ENCODE measurements at places on chromosomes 3 and 15.

GRCh38 chr3:37297459-37297858, 123.1 kb upstream of the LRRFIP2 start:
- DNase-seq: no peak

DNA sequence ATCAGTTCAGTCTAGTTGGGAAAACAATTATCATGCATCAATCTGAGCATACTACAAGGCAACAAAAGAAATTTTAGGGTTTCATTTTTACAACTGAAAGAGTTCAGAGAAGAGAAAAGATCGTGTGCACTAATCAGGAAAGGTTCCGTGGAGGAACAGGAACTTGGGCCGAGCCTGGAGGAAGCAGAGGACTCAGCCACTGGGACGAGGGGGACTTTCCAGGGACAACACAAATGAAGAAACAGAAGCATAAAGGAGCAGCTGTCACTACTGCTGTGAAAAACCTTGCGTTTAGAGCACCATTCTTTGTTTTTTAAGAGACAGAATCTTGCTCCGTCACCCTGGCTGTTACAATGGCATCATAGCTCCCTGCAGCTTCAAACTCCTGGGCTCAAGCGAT, 60.5 kb downstream of the MYO1E start:
- no peak for DNase-seq

DNA sequence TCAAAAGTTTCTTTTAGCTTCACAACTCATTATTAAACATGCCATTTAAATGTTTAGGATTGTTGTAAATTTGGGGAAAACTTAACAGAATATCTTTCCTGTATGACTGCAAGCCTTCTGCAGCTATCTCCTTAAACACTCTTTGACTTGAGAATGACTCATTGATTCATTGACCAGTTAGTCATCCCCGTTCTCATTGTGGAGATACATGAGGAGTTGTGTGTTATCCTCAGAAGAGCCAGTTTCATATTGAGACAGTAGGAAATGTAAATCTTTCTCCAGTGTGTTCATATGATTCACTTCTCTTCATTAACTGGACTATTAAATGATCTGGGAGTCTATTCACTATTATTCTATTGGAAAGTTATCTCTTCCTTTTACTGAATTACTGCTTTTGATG, 83.0 kb downstream of the CRYGS start:
- DNase-seq: no peak

GRCh38 chr3:170346481-170347392, 10.8 kb upstream of the SKIL start:
- DNase-seq: peak; percentile 30

DNA sequence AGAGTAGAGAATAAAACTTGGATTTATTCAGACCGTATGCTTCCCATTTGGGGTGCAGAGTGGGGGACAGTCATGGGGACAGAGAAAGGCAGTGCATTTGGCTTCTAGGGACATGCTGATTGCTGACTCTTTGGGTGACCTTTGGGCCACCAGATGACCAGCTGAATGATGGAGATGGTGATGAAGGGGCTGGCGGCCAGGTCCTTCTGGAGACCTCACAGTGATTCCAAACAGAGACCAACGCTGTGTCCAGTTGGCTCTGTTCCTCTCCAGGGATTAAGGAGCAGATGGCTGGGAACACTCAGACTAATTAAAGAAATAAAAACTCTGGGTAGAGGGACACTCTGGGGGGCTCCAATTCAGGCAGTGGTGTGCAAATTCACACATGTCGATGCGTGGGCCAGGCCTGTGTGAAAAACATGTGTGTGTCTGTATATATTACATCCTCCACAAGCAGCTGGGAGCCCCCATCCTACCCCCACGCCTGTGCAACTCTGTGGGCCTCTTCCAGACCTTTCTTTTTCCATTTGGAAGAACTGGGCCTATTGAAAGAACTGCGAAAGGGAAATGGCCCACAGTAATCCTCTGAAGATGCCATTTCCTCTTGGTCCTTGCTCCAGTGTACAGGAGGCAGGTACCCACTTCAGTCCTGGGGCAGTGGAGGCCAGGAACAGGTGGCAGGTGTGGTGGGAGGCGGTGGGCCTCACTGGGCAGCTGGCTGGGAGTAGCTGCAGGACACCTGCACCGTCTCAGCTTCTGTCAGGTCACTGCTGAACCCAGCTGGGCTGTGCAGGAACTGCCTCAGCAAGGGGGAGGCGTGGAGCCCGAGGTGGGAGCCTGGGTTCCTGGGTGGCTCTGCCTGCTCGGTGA, 8.9 kb downstream of the XIRP1 start:
- no peak for DNase-seq

- DNase-seq: no peak
Measured at GRCh38 chr3:183812761-183813445, 12.5 kb downstream of the MAP6D1 start.

DNA sequence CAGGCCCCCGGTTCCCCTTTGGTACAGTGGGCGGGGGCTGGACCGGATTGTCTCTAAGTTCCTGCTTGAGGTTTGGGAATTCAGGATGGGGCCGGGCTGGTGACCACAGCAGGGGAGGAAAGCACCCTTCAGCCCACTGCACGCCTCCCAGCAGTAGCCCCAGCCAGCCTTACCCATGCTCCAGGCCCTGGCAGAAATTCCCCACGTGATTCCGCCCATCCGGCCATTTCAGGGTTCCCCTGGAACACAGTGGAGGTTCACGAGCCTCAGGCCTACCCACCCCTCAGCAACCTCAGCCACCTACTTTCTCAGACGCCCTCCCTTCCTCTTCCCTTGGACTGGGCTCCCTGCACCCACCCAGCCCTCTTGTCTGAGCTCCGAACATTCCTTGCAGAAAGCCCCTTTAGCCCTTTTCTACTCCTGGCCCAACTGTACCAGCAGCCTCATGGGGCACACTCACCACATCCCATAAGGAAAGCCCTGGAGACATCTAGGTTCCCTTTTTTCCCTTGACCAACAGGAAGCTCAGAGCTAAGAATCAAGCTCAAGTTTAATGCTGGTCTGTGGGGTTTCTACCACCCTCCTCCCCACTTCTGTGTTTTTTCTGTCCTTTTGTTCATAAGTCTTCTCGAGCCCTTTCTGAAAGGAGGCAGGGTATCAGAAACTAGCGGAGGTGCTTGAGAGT, 11.5 kb downstream of the ALS2CL start:
- DNase-seq: no peak

GRCh38 chr3:58178528-58179234, 32.1 kb downstream of the DNASE1L3 start:
- DNase-seq: no peak

DNA sequence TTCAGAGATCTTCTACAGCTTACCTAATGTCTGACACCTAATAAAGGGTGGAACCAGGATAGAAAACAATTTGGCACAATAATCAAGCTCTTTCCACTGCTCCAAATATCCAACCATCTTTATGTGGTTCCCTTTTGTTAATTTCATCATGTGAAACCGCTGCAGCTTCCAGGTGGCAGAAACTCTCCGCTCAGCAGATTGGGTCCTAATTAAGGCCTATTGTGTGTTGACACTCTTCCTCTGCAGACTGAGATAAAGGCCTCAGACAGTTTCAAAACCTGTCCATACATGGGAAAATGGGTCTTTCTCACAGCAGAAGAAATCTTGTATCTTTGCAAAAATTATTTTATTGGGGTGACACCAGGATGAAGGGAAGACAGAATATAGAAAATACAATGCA, 1002.4 kb upstream of the SEMA6D start:
- no peak for DNase-seq

- DNase-seq: no peak
Measured at GRCh38 chr3:42080453-42080872, 10.7 kb upstream of the TRAK1 start.

DNA sequence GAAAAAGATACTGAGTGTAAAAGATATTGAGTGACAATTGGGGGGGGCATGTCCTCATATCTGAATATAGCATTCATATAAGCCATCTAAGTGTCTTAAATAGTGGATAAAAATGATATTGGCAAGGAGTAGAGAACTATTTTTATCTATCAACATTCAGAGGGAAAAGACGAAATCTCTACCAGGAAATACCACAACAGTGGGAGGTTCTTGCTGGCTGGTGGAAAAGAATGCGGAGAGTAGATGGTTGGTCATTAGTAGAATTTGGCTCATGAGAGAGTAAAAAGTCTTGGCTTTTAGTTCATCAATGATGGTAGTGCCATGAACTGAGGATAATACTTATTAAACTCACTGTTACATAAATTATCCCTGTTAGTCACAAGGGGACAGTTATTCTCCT, 4.8 kb upstream of the TCF12 start:
- DNase-seq: no peak

GRCh38 chr3:42600958-42601675, 631 bp downstream of the NKTR start:
- no peak for DNase-seq

- no peak for DNase-seq
Measured at GRCh38 chr3:117133066-117133465, 423.5 kb downstream of the TUSC7 start.

GRCh38 chr3:42547401-42547945, 34.3 kb downstream of the SEC22C start:
- no peak for DNase-seq

DNA sequence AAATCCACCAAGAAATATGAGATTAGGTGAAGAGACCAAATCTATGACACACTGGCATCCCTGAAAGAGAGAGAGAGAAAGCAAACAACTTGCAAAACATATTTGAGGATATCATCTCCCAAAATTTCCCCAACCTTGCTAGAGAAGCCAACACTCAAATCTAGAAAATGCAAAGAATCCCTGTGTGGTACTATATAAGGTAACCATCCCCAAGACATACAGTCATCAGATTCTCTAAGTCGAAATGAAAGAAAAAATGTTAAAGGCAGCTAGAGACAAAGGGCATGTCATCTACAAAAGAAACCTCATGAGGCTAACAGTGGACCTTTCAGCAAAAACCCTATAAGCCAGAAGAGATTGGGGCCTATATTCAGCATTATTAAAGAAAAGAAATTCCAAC, 622.1 kb upstream of the LMCD1 start:
- DNase-seq: no peak

DNA sequence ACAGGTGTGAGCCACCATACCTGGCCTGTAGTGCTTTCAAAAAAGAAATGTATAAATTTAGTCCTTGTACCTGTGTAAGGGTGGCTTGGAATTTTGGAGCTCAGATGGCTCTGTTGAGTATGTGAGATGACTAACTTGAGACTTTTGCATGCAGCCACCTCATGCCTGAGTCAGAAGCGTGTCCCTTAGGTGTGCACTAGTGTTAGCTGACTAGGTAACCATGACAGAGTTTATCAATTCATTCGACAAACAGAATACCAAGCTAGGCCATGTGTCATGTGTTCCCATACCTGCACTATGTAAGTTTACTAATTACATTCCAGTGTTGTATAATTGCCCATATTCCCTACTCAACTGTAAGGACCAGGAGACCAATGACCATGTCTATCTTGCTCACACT, 4.0 kb upstream of the ZNF639 start:
- no peak for DNase-seq

Data from AG09319 (cell line).